ENCODE measurements at places on chromosomes 2 and 18.

DNA sequence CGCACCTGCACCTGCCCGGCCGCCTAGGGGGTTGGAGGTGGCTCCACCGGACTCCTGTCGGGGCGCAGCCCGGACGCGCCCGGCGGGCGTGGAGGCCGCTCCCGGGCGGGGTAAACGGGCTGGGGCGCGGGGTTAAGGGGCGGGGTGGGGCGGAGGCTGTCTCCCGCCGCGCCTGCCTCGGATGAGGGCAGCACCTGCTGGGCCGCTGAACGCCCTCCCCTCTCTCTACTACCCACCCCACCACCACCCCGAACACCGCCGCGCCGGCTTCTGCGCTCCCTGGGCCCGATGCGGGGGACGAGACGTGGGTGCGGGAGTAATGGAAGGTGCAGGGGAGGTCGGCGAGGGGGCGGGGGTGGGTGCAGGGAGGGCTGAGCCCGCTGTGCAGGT is 224.8 kb upstream of the ID2 start:
- DNase-seq, result peak; percentile 60

GRCh38 chr2:241035818-241036396 is 37.5 kb downstream of the SNED1 start:
- no peak for DNase-seq

- DNase-seq, result no peak
Observed at GRCh38 chr2:86557836-86558235, 5.4 kb downstream of the CHMP3 start.

DNA sequence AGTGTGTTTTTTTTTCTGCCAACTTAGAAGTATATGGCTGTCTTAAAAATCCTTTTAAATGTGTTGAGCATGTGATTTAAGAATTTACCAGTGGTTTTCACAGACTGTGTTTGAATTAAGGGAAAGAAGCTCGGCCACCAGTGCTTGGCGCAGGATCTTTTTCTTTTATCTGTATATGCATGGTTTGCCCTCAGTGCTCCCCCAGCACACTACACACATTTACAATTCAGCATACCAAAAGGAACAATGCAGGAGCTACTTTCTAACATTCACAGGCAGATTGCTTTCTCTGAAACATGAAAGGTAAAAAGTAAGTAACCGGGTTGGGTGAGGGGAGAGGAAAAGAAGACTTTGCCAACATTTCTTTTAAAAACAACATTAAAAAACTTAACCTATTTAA is 3.9 kb downstream of the SALL3 start:
- DNase-seq, result no peak

- peak; percentile 48 for DNase-seq
Observed at GRCh38 chr2:160353166-160353565, 140.4 kb downstream of the RBMS1 start.

GRCh38 chr2:227817850-227818674 is 4.4 kb downstream of the CCL20 start:
- peak; percentile 94 for DNase-seq

DNA sequence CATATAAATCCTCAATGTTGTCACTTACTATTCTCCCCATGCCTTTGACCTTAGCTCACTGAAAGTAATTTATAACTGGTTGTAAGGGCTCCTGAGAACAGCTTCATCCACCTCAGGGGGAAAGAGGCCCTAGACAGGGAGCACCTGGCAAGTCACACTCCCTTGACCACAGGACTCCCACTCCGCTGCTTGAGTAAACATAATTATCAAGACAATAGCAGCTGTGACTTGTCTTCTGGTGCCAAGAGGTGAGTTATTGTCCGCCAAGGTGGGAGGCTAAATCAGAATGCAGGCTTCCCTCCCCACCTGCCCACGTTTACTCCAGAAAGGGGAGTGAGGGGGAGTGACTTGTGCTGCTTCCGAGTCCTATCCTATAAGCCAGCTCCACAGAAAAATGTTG is 230.6 kb upstream of the LRATD1 start:
- no peak for DNase-seq

- DNase-seq, result no peak
Observed at GRCh38 chr2:164567335-164567989, 53.8 kb downstream of the GRB14 start.

- peak; percentile 44 for DNase-seq
Observed at GRCh38 chr2:214410918-214411554, at the start of gene VWC2L. Gene VWC2L (plus strand): TSS chr2:214411054. CDS start chr2:214414194, 3,140 bp downstream.

GRCh38 chr18:27606741-27607140 is 421.6 kb upstream of the CHST9 start:
- no peak for DNase-seq

DNA sequence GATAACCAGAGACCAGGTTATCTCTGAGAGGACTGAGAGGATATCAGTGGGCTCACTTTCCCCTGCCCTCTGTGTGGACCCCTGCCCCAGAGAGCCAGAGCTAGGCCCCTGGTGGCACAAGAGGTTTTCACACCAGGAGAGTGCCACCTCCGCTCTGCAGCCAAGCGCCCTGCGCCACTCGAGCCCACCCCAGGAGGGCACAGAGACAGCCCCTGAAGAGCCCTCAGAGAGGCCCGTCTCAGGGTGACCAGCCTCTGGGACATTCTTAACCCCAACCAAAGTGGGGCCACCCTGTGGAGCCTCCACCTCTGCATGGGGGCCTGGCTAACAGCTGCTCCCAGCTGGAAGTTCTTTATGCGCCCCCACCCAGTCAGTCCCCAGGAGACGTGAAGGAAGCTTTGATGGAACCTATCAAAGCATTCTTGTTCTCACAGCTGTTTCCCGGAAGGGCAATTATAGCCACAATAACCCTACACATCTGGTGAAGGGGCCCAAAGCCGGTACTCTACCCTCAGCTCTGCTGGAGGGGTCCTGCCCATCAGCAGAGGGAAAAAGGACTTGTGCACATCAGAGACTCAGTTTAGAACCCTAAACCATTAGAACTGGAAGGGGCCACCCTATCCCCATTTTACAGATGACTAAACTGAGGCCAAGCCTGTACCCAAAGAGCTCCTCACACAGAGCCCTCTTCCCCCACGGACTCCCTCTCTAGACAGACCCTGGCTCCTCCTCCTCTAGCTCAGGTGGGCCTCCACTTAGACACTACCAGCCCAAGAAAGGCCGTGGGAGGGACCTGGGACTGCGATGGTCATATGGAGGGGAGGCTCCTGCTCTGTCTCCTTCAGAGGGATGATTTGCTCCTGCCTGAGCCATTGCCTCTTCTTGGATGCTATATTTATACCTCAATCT is 101.1 kb downstream of the ZFP36L2 start:
- no peak for DNase-seq

GRCh38 chr2:142848023-142848606 is 29.3 kb upstream of the KYNU start:
- DNase-seq, result no peak

GRCh38 chr18:36377626-36378025 is 80.1 kb downstream of the FHOD3 start:
- no peak for DNase-seq

DNA sequence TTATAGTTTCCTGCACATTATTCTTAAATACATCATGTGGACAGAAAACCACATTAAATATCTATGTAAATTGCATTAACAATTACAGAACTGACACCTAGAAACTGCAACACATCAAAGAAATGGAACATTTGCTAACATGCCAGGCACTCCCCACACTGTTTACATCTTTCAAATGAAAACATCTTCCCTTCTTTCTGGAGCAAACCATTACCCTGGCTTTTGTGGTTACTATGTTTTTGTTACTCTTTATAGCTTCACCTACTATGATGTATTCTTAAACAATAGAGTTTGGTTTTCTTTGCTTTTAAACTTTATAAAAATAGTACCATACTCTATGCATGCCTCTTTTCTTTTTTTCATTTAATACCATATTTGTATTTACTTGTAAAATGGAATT is 1894.5 kb upstream of the CELF4 start:
- no peak for DNase-seq

DNA sequence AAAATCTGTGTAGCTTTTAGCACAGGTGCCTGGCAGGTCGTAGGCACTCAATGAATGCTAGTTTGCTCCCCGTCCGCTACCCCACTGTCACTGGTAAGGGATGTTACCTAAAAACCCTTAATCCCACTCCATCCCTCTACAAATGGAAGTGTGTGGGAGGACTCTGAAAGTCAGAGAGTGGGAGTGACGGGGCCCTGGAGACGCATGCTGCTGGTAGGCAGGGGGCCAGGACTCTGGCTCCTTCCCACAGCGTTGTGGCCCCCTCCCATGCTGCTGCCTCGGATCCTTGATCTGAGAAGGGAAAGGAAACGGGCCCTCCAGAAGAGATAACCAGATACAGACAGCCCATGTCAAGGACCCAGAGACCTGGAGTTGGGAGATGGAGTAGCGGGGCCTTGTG is 249.3 kb downstream of the HAUS1 start:
- DNase-seq, result no peak

GRCh38 chr2:85761512-85761944 is 7.7 kb downstream of the ATOH8 start:
- DNase-seq, result no peak

- no peak for DNase-seq
Observed at GRCh38 chr18:31241425-31241824, 76.5 kb upstream of the DSG1 start.

GRCh38 chr2:152440049-152440448 is 105.1 kb downstream of the FMNL2 start:
- DNase-seq, result no peak

Data from activated CD4-positive, alpha-beta memory T cell treated with anti-CD3 and anti-CD28 coated beads for 36 hours (primary cell).